ENCODE measurements at places on chromosomes 3 and 15.

DNA sequence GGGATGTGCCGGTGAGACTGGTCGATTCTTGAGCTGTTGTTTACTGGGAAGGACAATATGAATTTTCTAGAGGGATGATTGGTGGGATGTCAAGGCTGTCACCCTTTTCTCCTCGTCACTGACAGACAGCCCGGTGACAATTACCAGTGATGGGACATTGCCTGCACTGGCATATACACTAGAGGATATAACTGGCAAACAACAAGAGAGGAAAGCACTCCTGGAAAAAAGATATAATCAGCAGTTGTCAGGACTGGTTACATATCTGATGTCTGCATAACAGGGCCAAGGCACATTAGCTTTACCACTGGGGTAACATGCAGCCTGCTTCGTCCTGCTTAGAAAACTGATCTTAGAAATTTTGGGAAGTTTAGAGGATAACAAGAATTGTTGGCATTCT lies 131.1 kb downstream of the ROBO2 start:
- no peak for DNase-seq

DNA sequence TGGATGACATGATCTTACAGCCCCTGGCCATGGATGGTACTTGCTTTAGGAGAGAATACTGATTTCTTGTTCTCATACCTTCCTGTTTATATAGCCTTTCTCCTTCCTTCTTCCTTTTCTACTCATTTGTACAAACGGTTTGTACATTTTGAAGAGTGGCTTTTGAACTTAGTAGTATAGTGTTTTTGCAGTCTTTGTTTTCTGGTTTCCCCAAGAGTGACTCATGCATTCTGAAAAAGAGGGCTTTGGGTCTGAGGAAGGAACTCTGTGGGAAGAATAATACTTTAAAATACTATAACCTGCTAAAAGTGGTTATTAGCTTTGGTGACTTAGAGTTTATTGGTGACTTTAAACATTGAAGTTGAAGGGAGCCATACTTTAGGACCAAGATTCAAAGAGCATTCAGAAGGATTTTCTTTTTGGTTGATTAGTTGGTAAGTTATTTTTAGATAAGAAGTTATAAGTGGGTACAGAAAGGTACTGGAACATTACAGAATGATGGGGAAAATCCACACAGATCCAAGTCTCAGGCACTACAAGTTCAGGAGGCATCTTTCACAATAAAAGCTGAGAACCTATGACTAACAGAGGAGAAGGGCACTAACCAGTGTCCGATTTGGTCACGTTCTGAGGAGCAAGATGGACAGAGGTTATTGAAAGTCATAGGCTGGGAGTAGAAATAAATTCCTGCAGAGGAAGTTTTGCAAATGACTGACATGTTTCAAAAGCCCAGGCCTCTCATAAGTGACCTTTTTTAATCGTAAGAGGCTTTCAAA lies 369.6 kb upstream of the AZI2 start:
- no peak for DNase-seq

DNA sequence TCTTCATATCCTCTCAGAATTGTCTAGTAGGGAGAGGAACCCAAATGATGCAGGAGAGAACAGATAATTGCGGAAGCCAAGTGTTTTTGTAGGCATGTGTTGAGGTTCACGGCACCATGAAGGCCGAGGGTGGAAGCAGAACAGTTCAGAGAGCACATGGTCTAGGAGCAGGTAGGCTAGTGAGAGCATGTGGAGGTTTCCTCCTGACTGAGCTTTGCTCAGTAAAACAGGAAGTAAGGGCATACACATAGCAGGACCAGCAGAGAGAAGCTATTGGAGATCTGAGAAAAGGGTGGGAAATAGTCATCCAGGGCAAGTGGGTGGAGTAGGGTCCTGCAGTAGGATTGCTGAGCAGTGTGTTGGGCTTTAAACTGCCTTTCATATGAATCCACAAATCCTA lies 491.1 kb downstream of the FHIT start:
- no peak for DNase-seq

DNA sequence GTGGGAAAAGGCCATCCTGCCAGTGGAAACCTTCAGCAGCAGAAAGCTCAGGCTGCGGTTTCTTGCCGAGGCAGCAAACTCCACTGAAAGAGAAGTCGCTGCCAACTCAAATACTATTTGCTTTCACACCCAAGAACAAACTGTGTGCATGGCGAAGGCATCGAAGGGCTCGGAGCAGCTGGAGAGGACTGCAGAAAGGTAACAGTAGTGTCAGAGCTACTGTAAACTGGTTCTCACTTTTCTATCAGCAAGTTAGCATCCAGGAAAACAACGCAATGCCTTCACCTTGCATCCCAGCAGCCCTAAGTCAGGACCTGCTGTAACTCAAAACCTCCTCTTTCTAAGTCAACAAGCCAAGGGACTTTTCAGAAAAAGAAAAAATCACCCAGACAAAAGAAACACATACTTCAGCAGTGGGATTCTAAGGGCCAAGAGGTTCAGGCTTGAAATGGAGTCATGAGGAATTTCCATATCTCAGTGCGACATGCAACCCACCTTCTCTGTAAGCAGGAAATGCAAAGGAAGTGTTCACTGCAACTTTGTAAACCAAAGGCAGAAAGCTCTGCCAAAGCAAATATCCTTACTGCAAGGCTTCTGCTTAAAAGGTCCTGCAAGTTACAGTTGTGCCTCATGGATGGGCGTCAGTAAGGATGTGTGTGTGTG lies 193.5 kb downstream of the FOXP1 start:
- peak; percentile 47 for DNase-seq

DNA sequence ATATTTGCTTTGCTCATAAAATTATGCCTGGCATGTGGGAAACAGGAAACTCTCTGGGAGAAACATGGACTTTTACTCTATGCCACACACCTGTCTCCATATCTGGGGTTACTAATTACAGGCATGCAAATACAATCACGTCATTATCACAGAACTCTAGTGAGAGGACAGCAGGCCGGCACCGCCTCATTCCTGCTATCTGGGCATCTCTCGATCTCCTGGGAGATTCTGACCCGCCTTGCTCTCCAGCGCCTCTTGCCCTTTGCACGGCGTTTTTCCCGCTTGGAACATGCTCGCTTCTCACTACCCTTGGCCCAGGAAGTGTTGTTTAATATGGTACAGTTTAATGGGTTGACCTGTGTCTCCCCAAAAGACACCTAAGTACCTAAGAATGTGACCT lies 45.4 kb upstream of the PARL start:
- DNase-seq, result no peak

DNA sequence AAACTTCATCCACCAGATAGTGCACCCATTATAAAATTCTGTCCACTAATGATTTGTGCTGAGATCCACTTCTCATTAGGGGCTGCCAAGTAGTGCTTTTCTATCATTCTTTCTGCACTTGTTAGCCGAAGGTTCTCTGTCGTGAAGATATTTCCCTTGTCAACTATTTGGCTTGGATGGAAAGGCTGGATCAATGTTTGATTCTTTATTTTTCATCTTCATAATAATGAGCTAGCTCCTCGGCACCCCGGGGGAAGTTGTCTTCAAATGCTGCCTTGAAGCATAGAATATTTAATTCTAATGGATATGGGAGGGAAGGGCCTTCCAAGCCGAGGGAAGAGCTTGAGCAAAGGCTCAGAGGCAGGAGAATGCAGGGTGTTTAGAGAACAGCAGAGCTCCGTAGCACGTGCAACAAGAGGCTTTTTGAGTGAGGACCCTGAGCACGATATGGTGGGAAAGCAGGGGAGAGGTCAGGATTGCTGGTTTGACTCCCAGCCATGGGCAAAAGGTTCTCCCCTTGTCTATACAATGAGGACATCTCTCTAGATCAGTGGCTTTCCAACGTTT lies 16.3 kb upstream of the MUC20 start:
- DNase-seq, result no peak

GRCh38 chr3:39188271-39189149 lies 3.9 kb downstream of the XIRP1 start:
- no peak for DNase-seq

GRCh38 chr3:195612075-195612800 lies 28.5 kb upstream of the APOD start:
- DNase-seq, result no peak

DNA sequence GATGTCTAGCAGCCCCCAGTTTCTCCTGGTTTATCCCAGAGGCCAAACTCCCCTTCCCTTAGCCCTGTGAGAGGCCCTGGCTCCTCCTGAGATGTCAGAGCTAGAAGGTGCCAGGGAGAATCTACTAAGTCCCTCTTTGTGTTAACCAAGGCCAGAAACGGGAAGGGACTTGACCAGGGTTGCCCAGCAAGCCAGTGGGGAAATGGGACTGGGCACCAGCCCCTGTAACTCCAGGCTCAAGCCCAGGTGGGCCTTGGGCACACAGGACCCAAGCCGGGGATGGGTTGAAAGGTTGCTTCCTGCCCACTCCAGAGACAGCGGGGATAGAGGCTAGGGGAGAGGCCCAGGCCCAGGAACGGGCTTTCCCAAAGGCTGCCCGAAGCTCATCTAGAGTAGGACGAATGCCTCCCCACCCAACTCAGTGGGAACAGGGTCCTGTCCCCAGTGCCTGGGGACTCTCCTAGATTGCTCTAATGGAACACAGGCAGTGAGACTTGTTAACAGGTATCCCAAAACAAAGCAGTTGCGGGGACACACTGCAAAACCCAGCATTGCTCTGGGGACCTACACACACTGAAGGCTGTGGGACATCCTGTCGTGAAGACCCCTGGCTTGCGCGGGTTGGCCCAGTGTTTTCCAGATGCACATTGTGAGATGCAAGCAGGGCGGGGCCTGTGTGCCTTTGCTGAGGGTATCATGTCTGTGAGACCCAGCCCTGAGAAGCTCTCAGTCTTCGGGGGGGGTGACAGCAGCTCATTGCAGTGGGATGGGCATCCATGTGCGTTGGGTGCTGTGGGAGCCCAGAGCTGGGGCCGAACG lies 12.9 kb upstream of the TXNRD3 start:
- DNase-seq, result no peak

- no peak for DNase-seq
Observed at GRCh38 chr15:56598991-56599390, 134.1 kb upstream of the MNS1 start.

DNA sequence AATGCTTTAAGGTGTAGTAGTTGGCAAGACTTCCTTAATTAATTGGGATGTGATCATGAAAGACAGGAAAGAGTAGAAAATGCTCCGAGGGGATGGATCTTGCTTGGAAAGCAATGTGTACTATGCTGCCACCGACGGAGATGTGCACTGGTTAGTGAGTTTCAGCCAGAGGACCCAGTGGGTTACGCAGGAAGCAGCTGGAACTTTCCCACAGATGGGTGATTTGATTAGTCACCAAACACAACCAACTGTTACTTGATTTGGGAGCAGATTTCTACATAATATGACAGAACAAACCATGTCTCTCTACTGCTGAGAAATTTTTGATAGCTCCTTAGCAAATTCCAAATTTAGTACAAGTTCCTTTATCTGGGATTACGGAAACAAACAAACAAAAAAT lies 245.4 kb upstream of the MCTP2 start:
- no peak for DNase-seq
